ENCODE measurements at places on chromosomes 16 and 17. TPM values are rescaled to one million over a fixed set of nuclear protein-coding genes. Genes with fewer than 3 reads are reported as not detected.

DNA sequence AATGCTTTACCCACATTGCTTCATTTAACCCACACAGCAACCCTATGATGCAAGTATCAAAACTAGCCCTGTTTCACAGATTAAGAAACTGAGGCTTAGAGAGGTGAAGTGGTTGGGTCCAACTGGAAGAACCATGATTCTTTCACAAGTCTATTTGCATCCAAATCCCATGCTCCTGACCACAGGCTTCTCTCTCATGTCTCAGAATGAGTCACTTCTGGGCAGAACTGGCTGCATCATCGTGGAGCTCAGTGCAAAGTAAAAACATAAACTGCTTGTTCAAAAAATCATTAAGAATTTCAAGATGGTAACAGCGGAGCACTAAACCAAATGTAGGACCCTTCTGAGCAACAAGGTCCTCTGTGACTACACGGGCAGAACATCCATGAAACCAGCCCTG lies 20.2 kb upstream of the CES1 start:
- DNase-seq: no peak

DNA sequence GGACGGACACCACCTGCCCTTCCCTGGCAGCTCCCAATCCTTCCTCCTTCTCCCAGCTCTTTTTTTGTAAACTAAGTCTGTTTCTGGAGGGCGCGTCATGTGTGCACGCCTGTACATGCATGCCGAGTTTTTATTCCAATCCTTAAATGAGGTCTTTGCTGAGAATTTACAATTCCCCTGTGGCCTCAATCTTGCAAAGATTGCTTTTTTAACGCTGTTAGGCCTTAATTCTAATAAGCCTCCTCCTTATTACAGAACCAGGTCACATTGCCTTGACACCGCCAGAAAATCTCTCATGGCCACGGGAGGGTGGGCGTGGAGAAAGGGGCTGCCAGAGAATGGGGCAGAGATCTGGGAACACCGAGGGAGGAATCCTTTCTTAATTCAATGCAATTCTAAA lies 17.6 kb downstream of the RBFOX3 start:
- no peak for DNase-seq

- DNase-seq: no peak
Measured at GRCh38 chr16:52308051-52308450, 238.9 kb downstream of the TOX3 start.

GRCh38 chr16:16032271-16032979 lies 83.0 kb downstream of the ABCC1 start:
- no peak for DNase-seq

- no peak for DNase-seq
Measured at GRCh38 chr16:49434733-49435132, 61.1 kb downstream of the C16orf78 start.

DNA sequence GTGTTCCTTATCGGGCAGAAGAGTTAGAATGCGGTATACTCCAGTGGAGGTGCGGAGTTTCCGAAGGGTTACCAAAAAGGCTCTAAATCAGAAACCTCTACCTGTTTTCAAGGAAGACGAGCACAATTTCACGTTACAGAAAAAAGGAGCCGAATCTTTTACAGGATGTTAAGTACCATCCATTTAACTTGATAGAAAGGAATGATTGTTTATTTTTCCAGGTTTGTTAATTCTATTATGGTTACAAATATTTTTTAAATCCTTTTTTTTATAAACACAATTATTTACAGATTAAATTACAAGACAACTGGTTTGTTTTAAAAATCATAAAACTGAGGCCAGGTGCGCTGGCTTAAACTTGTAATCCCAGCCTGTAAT lies 18.2 kb downstream of the ZNF213 start:
- DNase-seq: no peak

The ANKS3 gene
- 18.5 TPM for total RNA-seq

The MYH2 gene
- not detected for total RNA-seq

GRCh38 chr16:1707193-1707790 lies 1.3 kb downstream of the MAPK8IP3 start:
- DNase-seq: no peak

The KRT24 gene
- total RNA-seq: not detected

DNA sequence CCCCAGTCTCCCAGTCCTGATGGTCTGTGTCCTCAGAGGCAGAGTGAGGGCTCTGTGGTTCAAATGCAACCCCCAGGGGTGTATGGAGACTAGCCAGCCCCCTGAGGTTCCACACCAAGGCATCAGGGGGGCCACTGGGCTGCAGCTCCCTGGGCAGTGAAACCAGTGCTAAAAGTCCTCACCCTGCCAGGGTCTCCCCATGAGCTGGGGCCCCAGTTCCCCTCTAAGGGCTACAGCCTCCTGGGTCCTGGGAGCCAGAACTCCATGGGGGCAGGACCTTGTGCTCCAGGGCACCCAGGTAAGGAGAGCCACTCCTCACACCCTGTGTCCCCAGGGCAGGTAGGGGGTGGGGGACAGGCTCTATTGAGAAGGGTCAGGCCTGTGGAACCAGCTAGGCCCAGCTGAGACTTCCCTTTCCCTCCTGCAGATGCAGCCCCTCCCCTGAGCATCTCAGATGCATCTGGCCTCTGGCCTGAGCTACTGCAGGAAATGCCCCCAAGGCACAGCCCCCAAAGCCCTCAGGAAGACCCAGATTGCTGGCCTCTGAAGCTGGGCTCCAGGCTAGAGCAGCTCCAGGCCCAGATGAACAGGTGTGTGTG lies 6.4 kb upstream of the DCAF7 start:
- no peak for DNase-seq

DNA sequence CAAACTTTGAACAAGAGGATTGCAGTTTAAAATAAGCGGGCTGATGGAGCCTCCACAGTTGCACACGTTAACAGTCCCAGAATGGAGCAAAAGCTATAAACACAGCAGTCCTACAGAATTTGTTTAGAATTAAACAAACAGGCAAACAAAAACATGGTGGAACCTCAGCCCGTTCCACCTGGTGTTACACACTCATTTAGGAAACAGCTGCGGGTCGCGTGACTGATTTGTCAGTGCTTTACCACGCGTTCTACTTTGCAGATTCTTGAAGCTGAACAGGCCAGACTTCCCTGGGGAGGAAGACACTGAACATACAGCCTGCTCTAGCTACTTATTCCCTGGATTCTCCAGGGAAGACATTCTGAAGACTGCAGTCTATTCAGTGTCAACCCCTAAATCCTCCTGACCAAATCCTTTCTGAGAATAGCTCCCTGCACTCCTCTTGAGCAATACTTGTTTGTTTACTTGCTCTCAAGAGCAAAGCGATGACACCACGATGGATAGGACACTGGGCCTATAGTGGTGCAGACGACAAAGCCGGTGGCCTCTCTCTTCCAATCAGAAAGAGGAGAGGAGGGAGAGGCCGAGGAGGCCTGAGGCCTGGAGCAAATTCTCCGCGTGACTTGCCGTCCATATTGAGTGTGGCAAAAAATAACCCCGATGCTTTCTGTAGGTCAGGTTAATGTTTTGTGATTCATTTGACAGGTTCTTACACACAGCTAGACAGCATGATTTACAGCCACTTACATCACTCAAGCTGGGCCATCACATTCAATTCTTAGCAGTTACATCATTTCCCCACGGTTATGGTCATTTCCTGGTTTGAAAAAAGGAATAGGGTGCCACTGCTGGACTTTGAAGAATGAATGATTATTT lies 4.0 kb upstream of the MAP1LC3B start:
- peak; percentile 83 for DNase-seq

The HYDIN gene
- not detected for total RNA-seq

- DNase-seq: no peak
Measured at GRCh38 chr16:19677402-19677801, 40.6 kb downstream of the KNOP1 start.

The ATP2C2 gene
- not detected for total RNA-seq

DNA sequence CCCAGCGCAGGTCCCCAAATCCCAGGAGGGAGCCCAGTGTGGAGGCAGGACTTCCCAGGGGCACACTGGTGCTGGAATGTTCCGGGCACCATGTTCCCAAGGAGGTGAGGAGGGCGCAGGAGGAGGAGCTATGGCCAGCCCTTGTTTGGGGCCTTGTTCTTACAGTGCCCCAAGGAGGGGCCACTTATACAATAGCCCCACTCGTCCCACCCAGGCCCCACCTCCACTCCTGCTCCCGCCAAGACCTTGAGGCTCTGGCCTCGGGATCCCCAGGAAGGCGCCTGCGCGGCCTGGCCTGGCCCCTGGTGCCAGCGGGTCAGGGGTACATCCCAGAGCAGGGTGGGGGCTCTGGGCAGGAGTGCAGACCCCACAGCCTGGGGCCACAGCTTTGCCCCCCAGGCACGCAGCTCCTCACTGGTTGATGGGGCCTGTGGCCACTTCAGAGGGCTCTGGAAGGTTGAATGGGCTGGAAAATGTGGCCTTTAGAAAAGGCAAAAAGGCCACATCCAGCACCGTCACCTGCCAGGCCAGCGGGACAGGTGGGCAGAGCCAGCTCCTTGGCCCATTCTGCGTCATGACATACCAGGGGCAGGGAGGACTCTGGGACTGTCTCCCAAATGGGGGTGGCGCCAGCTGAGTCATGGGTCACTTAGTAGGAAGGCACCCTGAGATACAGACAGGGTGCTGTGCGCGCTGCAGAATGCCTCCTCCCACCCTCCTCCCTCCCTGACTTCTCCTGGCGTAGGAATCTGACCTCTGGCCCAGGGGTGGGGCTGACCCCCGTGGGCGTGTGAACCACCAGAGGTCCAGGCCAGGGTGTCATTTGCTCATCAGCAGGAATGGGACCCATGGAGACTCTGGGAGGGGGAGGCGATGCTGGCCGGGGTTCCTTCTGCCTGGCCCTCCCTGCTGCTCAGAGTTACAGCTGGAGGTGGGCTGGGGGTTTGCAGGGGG lies 32.3 kb upstream of the PVALEF start:
- no peak for DNase-seq

GRCh38 chr16:4339909-4340308 lies 11.2 kb downstream of the PAM16 start:
- no peak for DNase-seq

The HOXB4 gene
- 3.4 TPM for total RNA-seq

GRCh38 chr17:28412099-28412498 lies 6.1 kb upstream of the SLC46A1 start:
- DNase-seq: no peak

The RNF157 gene
- total RNA-seq: 13.9 TPM

- DNase-seq: peak; percentile 8
Measured at GRCh38 chr16:17590711-17591654, 120.2 kb upstream of the XYLT1 start.

DNA sequence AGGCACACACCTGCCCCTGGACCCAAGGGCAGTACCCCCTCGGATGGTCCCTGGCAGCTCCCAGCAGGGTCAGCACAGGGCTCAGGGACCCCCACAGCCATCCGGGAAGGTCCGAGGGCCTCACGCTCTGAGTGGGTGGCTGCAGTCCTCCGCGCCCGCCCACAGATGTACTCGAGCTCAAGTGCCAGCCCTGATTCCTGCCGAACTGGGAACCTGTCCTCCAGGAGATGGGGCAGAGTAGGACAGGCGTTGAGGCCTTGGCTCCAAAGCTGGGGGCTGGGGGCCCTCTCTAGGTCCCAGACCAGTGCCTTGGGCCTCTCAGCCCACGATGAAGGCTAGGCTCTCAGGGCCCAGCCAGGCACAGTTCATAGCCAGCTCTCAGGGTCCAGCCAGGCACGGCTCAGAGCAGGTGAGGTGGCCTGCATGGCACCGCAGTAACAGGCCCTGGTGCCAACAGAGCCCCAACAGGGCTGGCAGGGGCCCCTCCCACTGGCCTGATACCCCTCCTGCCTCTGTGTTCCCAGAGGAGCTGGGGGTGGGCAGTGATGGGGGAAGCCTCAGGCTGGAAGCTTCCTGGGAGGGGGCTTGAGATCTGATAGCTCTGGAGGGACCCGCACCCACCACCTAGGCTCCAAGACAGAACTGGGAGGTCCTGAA lies 35.5 kb upstream of the PVALEF start:
- no peak for DNase-seq

DNA sequence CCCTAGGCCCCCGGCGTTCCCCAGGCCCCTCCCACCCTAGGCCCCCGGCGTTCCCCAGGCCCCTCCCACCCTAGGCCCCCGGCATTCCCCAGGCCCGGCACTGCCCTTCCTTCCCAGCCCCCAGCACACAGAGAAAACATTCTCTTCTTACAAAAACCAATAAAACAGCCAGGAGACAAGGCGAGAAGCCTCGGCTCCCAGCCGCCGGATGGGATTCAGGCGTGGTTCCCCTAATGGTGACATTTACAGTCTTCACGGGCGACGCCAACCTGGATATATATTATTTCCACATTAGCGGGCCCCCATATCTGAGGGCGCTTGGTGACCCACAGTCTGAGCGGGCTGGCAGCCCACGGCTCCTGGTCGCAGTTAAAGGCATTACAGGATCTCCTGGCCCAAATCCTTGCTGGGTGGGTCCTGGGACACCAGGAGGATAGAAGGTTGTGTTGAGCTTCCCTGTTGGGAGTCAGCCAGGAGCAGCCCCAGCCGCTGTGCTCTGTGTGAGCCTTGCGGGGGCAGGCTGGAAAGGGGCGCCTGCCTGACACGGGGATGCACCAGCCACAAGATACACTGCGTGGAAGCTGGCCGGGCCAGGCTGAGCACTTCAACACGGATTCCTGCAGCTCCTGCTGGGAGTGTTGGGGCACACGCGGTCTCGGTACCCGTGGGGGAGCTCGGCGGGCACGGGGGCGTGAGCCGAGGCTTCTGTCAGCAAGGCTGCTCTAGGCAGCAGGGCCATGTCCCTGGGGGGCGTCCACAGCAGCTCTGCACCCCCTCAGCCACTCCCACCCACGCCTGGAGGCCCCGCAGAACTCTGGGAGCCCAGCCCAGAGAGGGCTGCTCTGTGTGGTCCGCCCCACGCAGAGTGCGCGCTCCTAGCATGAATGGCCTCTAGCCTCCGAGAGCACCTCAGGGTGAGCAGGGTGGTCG lies 83.7 kb downstream of the LMF1 start:
- DNase-seq: no peak

DNA sequence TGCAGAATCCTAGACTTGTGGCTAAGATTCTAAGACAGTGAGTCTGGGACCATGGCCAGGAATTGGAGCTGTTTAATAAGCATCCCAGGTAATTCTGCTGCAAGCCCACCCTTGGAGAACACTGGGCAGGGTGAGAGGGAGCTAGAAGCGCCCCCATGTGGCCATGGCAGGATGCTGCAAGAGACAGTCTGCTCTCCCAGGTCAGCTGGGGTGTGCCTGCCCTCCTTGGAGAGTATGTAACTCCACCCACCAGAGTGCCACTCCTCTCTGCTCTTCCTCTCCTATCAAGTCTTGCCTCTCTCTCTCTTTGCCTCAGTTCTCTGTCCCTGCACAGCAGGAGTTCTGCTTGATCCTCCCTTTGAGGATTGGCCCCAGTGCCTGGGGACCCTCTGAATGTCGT lies 14.9 kb downstream of the RCVRN start:
- DNase-seq: no peak

The OTOP2 gene
- not detected for total RNA-seq

The FZD2 gene
- not detected for total RNA-seq

The CCL8 gene
- total RNA-seq: not detected

GRCh38 chr16:28549301-28549899 lies 4.3 kb upstream of the SGF29 start:
- DNase-seq: peak; percentile 37

The ABCC12 gene
- total RNA-seq: not detected

All from CD8-positive, alpha-beta memory T cell (primary cell).